A549 (cell line): ENCODE measurements at places on chromosomes 5 and 9.

DNA sequence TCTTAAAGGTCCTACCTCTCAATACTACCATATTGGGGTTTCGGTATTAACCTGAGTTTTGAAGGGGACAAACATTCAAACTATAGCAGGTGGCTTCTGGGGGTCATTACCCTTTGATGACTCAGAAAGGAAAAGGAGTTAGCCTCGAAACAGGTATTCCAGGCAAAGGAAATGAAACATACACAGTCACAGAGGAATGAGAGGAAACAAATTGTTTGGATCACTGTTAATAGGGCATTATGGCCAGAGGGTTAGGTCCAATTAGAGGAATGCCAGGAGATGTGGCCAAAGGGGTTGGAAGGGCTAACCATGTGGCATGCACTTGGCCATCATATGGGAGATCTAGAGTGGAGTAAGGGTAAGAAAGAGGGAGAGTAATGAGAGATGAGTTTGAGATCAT, 23.9 kb upstream of the NIM1K start:
- DNase-seq: no peak

DNA sequence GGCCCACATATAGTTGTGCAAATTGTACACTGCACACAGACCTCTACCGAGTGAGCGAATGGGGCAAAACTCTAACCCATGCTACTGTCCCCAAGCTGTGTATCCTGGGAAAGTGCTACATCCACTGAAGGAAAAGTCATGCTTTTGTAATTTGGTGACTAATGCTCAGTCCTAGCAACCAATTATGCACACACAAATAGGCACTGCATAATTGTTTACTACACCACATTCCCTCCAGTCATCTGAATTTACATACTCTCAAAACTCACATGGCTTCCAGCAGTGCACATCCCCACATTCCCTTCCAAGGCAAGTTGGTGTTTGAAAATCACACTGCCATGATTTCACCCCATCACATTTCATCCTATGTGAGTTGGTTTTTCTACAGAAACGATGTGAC, 125.9 kb upstream of the OSMR start:
- DNase-seq: no peak

- DNase-seq: no peak
These were observed 2.0 kb downstream of the ASPN start for GRCh38 chr9:92480291-92480771.

DNA sequence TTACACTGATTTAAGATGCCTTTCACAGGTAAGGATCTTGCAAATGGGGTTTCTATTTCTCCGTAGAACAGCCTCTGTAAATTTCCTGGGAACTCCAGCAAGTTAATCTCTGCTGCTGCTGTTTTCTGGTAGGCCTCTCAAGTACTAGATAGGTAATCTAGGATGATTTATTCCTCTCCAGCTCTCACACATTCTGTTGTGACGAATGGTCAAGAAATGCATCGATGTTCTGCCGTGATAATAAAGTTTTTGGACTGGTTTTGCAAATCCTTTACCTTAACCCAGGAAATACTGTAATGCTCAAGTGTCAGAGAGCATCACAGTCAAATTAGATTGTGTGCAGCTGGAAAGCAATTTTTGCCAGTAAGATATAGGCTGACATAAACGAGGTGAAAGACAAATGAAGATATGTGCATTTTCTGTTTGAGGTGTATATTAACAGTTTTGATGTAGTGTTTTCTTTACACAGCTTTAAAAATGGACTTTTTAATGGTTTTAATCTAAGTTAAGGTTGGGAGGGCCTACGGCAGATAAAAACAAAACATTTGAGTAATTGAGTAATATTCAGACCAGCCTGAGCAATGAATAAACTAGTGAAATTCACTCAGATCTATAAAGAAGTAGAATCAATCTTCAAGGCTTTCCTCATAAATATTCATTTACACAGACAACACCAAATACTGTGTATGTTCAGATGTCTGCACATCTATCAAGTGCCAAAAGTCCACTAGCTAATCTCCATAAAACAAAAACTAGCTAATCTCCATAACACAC, 300.6 kb upstream of the EDIL3 start:
- no peak for DNase-seq

DNA sequence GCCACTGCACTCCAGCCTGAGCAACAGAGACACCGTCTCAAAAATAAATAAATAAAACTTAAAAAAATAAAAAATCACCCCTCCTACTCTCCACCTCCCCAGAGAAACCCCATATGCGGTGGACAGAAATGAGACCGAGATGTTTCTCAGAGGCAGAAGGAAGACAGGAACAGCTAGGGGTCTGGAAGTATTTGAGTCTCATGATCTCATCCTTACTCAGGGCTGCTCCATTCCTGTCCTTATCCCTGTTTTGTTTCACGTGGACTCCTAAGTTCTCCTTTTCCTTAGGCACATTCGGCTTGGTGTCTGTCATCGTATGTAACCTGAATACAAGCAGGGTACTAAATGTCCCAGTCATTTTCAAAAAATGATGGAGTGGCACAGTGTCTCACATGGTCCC, 76.1 kb downstream of the C9orf50 start:
- no peak for DNase-seq

DNA sequence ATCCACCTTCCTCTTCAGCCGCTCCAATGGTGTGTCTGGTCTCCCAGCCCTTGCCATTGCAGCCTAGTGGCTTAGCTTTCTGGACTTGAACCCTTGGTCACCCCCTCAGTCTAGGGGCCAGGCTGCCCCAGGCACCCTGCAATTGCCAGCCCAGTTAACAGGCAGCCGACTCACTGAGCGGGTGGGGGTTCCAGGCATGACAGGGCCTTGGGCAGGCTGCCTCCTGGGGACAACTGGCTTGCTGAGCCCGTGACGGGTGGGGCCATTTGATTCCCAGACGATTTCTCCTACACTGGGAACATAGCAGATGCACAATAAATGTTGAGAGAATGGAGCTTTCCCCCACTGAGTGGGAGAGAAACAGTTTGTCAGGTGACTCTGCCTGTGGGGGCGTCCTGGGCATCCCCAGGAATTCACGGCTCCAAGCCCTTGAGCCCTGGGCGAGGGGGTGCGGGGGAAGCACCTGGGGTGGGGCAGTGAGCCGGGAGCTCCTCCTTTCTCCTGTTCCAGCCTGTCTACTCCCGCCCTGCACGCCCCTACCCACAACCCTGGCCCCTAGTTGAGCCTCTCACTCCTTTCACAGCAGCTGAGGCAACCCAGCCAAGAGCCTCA, 12.6 kb upstream of the AQP7 start:
- DNase-seq: no peak
